ENCODE measurements at places on chromosomes 11 and 22.

DNA sequence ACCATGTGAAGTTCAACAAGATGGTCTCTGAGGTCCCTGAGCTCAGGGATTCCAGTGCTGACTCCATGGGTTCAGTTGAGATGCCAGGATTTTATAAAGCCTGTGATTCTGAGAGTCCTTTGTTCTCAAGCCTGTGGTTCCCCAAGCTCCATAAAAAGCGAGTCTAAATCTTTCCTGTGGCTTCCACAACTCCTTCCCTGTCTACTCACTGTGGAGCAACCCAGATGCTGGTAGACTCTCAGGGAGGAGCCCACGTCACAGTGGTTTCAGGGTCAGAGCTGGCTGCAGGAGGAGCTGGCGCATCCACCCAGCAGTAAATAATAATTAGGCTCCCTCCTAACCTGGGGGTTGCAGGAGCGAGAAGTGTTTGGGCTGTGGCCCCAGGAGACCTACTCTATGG, 2.0 kb upstream of the RELT start:
- DNase-seq: no peak

DNA sequence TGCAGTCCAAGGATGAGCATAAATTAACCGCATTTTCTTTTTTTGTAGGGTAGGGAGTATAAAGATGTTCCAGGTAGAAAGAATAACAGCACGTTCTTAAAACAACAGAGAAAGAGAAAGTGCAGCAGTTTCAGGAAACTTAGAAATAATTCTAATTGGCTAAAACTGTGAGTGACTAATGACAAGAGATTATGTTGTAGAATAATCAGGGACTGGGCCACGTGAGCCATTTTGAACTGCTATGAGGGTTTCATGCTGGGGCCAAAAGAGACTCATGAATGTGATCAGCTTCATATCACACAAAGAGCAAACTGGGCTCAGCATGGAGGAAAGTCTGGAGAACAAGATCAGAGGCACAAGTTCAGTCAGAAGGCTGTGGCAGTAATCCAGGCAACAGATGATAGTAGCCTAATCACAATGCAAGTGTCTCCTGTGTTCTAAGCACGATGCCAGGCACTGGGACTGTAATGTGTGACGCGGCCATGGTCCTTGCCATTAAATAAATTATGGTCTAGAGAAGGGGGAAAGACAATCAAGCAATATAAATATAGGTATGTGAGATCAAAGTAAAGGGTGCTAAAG, 17.9 kb downstream of the CWF19L2 start:
- no peak for DNase-seq

DNA sequence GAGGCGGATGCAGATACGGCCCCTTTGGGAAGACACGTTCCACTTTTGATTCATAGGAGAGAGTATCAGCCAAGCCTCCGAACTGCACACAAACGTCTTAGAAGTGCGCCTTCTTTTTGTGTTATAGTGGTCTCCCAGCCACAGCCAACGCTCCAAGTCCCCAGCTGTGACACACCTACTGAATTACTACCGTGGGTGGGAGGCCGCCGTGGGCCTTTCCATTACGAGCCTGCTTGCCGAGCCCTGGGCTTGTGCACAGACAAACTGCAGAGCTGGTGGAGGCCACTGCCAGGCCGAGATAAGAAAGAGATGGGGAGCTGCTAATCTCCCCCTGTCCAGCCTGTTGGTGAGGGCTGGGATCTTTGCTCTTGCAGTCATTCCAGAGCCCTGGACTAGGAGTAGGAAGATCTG, 761 bp downstream of the HMBS start:
- peak; percentile 20 for DNase-seq

DNA sequence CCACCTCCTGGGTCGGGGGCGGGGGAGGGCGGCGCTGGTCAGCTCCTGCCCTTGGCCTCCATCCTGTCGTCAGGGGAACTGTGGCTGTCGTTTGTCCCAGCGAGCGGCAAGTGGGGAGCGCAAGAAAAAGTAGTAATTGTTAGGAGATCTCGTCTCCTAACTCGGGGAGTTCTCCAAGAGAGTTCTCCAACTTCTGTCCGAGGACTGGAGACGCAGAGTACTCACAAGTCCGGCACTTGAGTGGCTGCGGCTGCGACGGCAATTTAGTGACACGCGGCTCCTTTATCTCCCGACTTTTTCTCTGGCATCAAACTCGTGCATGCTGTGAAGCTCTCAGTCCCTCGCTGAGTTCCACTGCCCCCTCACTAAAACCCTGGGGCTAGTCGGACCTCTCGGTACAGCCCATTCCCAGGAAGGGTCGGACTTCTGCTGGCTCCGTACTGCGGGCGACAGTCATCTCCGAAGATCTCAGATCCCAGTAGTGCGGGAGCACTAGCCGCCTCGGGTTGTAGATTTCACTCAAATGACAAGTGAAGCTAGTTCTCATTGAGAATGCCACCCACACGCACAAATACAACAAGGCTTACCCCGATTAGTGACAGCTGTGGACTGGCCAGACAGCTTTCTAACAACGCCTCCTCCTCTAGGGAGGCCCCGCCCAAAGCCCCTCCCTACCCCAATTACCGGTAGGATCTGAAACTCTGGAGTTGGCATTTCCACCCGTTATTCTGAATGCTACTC, at the start of gene PGR:
PGR (minus strand) TSS at position 611 of the 741 bp plus-strand sequence. CDS start 743 bp downstream, outside the sequence.
- DNase-seq: no peak

DNA sequence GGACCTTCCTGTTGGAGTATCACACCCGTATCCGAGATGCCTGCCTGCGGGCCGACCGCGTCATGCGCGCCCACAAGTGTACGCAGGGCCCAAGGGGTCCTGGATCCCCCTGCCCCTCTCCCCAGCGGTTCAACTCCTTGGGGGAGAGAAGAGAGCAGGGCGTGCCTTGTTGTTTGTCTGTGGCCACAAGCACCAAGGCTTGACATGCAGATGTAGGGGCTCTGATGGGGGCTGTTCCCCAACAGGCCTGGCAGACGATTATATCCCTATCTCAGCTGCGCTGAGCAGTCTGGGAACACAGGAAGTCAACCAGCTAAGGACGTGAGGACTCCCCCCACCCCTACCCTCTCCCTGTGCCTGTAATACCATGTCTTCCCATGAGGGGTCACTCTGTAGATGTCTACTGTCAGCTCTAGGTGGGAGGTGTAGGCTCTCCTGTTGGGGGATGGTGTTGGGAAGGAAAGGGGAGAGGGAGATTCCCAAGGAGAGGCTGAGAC, 6.8 kb downstream of the CFL1 start:
- DNase-seq: no peak

DNA sequence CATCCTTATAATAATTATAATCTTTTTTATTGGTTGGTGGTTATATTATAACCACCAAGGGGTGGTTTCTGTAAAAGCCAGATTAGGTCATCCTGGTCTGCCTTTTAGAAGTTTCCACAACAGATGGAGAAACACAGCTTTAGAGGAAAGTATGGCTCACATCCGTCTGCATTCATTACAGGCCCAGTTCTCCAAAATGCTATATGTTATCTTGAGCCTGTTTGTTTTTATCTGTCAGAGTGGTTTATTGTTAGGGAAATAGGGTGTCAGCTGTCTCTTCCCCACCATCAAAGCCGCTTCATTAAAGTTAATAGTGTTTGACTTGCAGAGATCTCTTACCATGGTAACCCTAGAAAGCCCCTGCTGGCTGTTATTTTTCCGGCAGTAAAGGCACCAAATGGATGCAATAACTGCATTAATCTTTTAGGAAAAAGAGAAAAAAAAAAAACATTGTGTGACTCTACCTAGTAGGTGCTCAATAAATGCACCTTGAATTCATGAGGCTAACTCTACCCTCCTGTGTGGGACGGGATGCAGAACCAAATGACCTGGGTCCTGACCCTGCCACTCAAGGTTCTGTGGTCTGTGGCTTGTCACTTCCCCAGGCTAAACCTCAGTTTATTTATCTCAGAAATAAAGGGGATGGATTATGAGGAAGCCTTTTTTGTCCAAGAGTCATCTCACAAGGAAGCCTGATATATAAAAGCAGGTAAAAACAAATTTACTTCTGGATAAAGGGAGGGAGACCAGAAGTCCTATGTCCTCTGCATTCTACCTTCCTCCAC, 118.3 kb downstream of the WT1 start:
- DNase-seq: no peak

GRCh38 chr11:7664867-7665266, 8.4 kb downstream of the CYB5R2 start:
- DNase-seq: no peak

- no peak for DNase-seq
Observed at GRCh38 chr22:49320714-49321476, 506.8 kb downstream of the BRD1 start.

- no peak for DNase-seq
Observed at GRCh38 chr11:74846770-74847169, 98.1 kb downstream of the RNF169 start.

All from stimulated activated naive CD4-positive, alpha-beta T cell (primary cell).